HS-27A (cell line): ENCODE measurements at places on chromosomes 11 and 22.

- DNase-seq = peak; percentile 73
These were observed 68.0 kb downstream of the USP47 start for GRCh38 chr11:11909727-11910126.

DNA sequence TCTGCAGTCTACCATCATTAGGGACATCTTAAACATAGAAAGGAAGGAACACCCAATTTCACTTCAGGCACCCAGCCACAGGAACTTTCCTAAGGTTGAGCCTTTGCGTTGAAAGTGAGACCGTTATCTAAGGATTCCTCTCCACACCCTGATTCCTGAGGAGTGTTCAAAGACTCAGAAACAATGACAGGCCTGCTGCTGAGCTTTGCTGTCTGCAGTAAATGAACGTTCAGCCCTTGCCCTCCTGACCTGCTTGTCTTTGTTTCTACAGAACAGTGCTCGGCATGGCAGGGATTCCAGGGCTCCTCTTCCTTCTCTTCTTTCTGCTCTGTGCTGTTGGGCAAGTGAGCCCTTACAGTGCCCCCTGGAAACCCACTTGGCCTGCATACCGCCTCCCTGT is 7.0 kb downstream of the PRSS23 start:
- DNase-seq = no peak

- no peak for DNase-seq
These were observed 54.7 kb downstream of the ABTB2 start for GRCh38 chr11:34303028-34303570.

DNA sequence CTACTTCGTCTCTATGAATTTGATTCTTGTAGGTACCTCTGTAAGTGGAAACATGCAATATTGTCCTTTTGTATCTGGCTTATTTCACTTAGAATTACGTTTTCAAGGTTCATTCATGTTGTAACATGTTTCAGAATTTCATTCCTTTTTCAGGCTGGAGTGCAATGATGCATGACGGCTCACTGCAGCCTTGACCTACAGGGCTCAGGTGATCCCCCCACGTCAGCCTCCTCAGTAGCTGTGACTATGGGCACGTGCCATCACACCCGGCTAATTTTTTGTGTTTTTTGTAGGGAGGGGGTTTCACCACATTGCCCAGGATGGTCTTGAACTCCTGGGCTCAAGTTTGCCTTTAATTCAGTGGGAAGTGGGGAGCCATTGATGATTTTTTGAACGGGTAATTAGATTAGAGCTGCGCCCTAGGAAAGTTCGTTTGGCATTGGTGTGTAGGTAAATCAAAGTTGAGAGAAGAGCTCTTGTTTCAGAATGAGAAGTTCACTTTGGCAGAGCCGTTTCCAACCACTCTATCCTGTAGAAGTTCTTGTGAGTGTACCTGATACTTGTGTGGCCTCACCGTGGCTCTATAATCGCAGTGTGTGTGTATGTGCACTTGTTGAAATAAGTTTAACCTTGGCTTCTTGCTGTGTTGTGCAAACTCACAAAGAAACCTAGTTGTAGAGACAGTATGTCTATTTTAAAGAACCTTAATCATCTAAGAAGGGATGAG is 115.9 kb downstream of the NAV2 start:
- no peak for DNase-seq

DNA sequence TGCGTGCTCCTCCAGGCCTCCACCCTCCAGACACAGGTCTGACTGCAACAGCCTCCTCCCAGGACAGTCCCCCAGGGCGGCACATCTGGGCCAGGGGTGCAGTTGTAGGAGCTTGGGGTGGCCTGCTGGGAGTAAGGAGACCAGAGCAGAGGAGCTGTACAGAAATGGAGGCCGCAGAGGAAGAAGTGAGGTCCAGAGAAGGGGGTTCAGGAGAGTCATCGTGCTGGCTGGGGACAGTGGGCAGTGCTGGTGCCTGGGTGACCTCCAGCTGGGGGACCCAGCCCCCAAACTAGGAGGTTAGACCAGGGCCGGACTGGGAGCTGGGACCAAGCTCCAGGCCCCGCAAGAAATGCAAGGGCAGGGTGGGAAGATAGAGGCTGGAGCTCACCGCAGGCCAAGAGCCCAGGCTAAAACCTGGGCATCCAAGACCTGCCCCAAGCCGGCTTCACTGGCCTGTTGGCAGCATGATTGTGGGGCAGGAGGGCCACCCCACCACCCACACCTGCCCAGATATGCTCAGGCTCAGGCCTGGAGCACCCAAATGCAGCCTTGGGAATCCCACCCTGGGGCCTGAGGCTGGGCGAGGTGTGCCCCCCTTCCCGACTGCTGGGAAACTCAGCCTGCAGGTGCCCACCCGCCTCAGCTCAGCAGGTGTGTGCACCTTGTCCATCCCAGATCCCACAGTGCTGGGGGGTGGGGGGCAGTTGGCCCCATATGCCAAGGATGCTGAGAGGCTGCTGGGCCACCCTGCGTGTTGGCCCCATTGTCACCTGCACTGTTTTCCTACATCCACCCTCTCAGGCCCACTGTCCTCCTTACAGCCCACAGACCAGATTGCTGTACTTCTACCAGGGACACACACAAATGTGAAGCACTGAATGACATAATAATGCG is 96.9 kb downstream of the MORC2 start:
- no peak for DNase-seq

DNA sequence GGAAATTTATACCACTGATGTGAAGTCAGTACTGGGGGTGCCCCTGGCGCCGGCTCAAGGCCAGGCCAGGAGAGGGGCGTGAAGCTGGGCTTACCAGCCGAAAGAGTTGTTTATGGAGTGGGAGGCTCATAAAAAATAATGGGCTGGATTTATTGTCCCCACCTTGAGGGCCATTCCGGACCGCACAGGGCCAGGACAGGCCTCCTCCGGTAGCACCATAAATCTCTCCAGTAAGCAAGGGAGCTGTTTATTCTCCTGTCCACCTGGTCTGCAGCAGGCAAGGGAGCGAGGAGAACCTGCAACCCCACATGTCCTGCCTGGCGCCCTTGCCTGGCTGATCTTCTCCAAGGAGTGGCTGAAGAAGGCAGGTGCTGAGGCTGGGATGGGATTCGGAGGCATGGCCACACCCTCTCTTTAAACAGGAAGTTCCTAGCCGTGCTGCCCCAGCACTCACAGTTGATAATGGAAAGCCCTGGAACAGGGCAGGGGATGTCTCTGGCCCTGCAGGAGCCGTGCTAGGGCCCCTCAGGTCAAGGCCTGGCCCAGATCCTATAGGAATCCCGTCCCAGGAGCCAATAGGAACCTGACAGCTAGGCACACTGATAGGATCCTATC is 65.1 kb downstream of the SCUBE1 start:
- DNase-seq = no peak

DNA sequence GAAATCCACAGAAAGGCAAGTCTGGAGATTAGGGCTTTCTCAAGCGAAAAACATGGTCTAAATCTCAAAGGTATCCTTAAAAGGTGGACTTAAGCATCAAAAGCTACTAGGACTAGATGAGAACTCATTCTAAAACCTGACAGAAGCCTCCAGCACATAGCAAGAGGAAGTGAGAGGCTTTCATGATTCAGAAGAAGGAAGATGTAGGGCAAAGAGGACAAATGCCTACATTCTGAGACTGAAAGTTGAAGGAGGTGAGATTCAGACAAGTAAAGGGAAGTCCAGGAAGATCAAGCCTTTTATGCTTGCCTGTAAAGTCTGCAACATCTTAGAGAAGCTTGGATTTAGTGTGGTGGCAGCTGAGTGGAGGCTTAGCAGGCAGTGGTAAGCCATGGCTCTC is 98.9 kb downstream of the PGR start:
- no peak for DNase-seq

GRCh38 chr11:97537407-97538150 is 1147.8 kb downstream of the JRKL start:
- no peak for DNase-seq

- no peak for DNase-seq
These were observed 4.8 kb upstream of the TRIM6 start for GRCh38 chr11:5591613-5592012.

DNA sequence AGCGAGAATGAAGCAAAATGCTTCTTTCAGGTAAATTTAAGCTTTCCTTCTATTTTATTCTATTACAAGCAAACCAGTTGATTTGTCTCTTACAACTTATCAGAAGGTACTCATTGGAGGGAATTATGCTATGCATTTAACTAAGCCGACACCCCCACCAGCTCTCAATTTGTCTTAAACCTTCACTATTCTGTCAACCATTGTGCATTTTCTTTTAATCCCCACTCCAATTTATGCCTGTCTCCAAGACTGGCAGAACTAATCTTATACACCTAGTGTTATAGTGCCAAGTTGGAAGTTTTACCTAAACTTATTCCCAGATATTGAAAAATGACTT is 12.5 kb downstream of the TAF1D start:
- DNase-seq = no peak

- no peak for DNase-seq
These were observed 216.8 kb downstream of the TMEM135 start for GRCh38 chr11:87254562-87254961.
